ENCODE measurements at places on chromosomes 12 and 14.

DNA sequence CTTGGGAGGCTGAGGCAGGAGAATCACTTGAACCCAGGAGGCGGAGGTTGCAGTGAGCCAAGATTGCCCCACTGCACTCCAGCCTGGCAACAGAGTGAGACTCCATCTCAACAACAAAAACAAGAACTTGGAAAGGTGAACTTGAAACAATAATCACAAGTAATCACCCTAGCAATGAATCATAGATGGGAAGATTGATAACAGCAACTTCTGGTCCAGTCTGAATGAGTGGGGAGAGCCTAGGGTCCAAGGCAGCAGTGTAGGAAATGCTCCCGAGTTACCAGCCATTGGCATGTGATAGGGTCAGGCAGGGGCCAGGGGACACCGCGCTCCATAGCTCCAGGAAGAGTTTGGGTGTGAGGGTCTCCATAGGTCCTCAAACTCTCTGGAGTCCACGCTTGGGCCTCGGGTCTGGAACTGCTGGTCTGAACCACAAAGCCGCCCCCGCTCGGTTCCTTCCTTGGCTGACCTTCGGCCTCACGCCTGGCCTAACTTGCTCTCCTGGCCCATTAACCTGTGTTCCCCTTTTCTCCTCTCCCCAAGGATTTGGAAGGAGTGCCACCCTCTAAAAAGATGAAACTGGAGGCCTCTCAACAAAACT is 19.9 kb upstream of the MLXIP start:
- no peak for DNase-seq

- no peak for DNase-seq
Measured at GRCh38 chr14:40694023-40694422, 912.7 kb upstream of the LRFN5 start.

- no peak for DNase-seq
Measured at GRCh38 chr12:12456637-12457036, 99.8 kb downstream of the BORCS5 start.

GRCh38 chr12:126232711-126233110 is 1167.5 kb downstream of the AACS start:
- DNase-seq, result no peak

- no peak for DNase-seq
Measured at GRCh38 chr14:90042496-90043252, 19.1 kb upstream of the KCNK13 start.

DNA sequence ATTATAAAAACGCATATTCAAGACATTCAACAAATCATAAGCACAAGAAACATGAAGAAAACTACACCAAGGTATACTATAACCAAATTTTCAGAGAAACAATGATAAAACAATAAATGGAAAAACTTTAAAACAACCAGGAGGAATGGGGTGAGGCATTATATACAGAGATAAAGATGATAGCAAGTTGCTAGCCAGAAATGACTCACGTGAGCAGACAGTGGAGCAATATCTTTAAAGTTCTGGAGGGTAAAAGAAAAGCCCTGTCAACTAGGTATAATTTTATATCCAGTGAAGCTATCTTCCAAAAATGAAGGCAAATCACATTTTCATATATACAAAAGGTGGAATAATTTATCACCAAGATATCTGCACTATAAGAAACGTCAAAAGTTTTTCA is 97.8 kb upstream of the PCED1B start:
- no peak for DNase-seq

DNA sequence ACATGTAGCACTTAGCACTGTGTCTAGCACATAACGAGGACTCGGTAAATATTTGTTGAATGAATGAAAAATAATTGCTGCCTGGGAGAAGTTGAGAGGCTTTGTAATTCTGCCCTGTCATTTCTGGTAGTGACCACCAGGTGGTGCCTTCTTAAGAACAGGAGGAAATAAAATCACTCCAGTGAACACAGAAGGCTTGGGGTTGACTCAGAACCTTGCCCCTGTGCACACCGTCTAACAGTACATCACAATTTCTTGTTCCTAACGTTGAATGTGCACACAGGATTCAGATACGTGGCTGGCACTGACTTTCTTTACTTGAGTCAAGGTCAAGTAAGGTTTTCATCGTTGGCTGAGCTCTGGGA is 91.8 kb downstream of the RGS6 start:
- no peak for DNase-seq

- no peak for DNase-seq
Measured at GRCh38 chr12:12839873-12840579, 26.9 kb downstream of the DDX47 start.

- no peak for DNase-seq
Measured at GRCh38 chr14:77640756-77641533, 24.5 kb upstream of the SPTLC2 start.

DNA sequence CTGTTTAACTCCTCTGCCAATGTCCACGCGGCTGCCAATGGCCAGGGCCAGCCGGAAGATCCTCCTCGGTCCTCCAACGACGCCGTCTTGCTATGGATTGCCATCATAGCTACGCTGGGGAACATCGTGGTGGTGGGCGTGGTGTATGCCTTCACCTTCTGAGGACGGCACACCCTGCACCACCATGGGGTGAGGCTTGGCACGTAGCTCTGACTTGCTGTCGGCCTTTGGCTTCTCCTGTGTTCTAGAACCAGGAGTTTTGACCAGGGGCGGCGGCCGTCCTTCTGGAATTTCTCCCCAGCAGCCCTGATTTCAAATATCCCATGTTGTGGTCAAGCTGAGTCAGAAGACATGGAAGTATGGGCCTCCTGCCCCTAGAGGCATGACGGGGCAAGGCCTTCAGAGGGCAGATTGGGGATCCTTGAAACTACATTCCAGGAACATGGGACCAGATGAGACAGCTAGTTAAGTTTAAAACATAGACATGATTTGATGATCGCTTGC is 47.5 kb downstream of the C14orf132 start:
- no peak for DNase-seq

DNA sequence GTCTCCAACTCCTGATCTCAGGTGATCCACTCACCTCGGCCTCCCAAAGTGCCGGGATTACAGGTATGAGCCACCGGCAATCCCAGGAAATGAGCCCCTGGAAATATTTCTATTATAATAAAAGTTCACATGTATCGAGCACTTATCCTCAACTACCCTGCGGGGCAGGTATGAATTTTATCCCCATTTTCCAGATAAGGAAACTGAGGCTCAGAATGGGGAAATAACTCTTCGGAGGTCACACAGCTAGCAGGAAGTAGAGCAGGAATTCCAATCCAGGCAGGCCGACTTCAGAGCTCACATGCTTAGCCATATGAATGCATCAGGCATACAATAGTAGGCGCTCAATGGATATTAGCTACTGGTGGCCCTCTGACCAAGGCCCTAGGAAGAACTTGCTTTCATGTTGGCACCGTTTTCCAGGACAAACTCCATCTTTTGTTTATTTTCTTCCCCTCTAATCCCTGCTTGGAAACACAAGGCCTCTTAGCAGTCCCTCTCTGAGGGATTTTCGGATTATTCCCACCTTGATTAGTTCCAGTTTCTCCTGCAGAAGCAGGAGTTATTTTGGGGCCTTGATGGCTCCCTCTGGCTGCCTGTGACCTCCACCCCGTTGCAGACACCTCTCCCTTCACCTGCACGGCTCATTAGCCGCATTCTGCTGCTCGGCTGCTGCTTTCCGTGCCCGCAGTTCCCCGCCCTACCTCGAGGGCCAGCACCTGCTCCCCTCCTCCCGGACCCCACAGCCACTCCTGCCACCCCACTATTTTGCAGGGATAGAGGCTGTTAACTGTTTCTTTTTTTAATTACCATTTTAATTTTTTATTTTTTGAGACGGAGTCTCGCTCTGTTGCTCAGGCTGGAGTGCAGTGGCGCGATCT is 18.7 kb upstream of the POP5 start:
- peak; percentile 45 for DNase-seq

- DNase-seq, result no peak
Measured at GRCh38 chr14:30445011-30445793, 113.8 kb upstream of the G2E3 start.

GRCh38 chr12:48143898-48144297 is 13.4 kb downstream of the ASB8 start:
- no peak for DNase-seq

DNA sequence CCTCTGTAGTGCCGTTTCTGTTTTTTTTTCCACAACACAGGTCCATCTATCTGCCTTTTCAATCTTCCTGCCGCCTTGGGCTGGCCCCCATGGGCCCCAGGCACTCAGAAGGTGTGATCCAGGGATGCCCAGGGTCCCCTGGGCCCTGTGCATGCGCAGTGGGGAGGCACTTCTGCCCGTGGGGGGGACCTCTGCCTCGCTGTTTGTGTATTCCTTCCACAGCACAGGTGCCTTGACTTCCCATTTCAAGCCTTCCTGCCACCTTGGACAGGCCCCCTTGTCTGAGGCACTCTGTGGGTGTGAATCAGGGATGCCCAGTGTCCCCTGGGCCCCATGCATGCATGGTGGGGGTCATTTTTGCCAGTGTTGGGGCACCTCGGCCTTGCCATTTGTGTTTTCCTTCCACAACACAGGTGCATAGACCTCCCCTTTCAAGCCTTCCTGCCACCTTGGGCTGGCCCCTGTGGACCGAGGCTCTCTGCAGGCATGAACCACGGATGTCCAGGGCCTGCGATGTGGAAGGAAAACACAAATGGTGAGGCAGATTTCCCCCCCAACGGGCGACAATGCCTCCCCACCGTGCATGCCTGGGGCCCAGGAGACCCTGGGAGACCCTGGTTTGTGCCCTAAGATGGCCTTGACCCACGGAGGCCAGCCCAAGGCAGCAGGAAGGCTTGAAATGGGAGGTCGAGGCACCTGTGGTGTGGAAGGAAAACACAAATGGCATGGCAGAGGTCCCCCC is 366.5 kb downstream of the ALG10 start:
- DNase-seq, result no peak

DNA sequence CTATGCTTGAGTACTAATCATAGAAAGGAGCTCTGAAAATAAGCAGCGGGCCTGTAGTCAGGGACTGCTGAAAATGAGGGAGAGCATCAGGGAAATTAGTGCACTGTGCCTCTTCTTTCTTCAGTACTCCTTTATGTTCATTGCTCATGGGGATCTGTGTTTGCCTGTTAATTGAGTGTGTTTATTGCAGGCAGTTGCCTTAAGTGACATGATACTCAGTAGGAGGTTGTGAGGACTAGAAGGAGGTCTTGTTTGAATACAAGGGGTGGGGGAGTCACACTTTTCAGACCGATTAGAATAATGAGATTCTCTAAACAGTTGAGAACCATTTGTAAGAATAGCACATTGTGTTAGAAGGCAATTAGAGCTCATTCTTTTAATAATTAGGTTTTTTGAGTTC is 102.6 kb upstream of the SLCO1C1 start:
- no peak for DNase-seq

- DNase-seq, result no peak
Measured at GRCh38 chr12:91493308-91493707, 310.7 kb upstream of the DCN start.

DNA sequence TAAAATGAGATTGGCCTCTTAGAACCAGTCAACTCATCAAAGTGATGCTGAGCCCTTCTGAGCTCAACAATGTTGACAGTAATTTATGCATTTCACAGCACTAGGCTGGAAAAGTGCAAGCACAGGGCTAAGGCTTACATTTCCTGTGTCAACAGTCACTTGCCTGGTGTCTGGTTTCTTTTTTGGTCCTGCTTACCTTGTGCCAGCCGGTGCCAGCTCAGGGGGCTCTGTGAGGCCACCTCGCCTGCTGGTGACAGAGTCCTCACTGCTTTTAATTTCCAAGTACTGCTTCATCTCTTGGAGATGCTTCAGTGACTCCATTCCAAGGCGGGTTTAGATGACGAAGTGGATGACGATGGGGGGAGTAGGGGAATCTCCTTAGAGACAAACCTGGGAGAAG is 53.1 kb upstream of the KCNA1 start:
- no peak for DNase-seq

DNA sequence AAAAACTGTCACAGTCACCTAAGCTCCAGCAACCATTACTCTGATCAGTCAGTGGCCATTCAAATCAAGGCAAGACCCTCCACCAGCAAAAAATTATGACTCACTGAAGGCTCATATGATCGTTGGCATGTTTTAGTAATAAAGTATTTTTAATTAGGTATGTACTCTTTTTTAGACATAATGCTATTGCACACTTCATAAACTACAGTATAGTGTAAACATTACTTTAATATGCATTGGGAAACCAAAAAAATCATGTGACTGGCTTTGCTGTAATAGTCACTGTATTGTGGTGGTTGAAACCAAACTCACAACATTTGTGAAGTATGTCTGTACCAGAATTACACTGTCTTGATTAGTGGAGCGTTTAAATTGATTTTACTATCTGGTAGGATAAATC is 134.5 kb upstream of the GARIN6 start:
- DNase-seq, result no peak

- no peak for DNase-seq
Measured at GRCh38 chr12:89316705-89317139, 35.6 kb downstream of the DUSP6 start.

DNA sequence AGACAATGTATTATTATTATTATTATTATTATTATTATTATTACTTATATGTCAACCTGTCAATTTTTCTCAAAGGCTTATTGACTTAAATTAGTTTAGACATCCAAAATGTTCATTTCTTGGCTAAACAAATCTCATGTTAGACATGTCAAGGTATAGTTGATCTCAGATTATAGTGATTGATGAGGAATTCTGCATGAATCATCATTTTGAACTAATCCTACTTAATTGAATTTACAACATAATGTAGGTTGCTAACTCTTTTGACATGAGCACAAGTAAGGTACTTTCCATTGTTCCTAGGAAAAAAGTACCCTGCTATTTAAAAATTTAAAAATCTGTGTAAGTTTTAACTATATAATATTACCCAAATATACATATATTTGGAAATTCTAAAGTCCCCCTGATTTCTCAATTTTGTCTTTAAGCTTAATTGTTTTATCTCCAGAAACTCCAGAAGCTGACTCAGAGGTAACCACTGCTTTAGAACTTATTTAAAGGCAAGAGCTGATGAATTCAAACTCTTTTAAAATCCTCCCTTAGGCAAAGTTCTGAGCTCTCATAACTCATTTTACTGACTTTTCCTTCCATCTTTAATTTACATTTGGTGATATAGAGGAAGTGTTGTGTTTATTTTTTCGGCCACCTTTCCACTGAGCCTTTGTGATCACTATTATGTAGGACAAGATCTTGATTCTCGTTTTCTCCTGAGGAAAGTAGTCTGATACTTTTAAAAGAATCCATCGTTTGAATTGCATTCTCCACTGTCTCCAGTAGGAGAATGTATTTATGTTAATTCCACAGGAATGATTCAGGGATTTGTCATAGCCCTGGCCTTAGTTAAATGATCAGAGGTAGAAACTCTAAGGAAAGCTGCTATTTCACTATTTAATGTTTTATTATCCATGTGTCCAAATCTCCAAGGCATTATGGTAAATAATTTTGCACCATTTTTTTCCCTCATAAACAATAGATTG is 1304.5 kb downstream of the AACS start:
- DNase-seq, result no peak

GRCh38 chr12:127943481-127944210 is 323.3 kb upstream of the TMEM132C start:
- no peak for DNase-seq

- no peak for DNase-seq
Measured at GRCh38 chr12:241266-241665, 21.4 kb downstream of the SLC6A13 start.

- no peak for DNase-seq
Measured at GRCh38 chr12:97801471-97802059, 339.0 kb downstream of the RMST start.

- no peak for DNase-seq
Measured at GRCh38 chr12:111741235-111741812, 25.4 kb upstream of the ALDH2 start.

GRCh38 chr12:14279845-14280244 is 85.6 kb upstream of the ATF7IP start:
- DNase-seq, result no peak

GRCh38 chr12:108371801-108372344 is 32.8 kb upstream of the CMKLR1 start:
- no peak for DNase-seq

Measured in D721Med (cell line).